ENCODE measurements at places on chromosomes 6 and 20. TPM values are rescaled to one million over a fixed set of nuclear protein-coding genes. Genes with fewer than 3 reads are reported as not detected.

Gene MTO1
- total RNA-seq, result 40.2 TPM

Gene ZFAND3
- total RNA-seq, result 20.6 TPM

Gene ZNF391
- total RNA-seq, result 1.0 TPM

Gene SASH1
- 65.3 TPM for total RNA-seq
